Upper lobe of right lung (tissue), 1 donor: ENCODE measurements at places on chromosomes 4 and X. TPM values are rescaled to one million over a fixed set of nuclear protein-coding genes. Genes with fewer than 3 reads are reported as not detected.

TMEM144 gene
- 15.5 TPM for total RNA-seq

- H3K4me1 ChIP-seq = no peaks in the 10 kb centered on the region
- H3K27ac ChIP-seq = no peak overlapping the region
- DNase-seq = no peak
- H3K4me3 ChIP-seq = no peak overlapping the region
- no peaks in the 10 kb centered on the region for H3K27me3 ChIP-seq
- peaks cover 51% of the 10 kb centered on the region for H3K36me3 ChIP-seq
Measured at GRCh38 chr4:38050560-38051350, 90.6 kb downstream of the PTTG2 start.

TMEM255A gene
- total RNA-seq = 1.5 TPM

RGS12 gene
- total RNA-seq = 58.2 TPM

- no peak overlapping the region for H3K4me3 ChIP-seq
- no peak overlapping the region for H3K27ac ChIP-seq
- DNase-seq = no peak
- H3K36me3 ChIP-seq = no peaks in the 10 kb centered on the region
- H3K4me1 ChIP-seq = no peaks in the 10 kb centered on the region
Measured at GRCh38 chr4:138259824-138260223, 17.7 kb upstream of the SLC7A11 start.

DNA sequence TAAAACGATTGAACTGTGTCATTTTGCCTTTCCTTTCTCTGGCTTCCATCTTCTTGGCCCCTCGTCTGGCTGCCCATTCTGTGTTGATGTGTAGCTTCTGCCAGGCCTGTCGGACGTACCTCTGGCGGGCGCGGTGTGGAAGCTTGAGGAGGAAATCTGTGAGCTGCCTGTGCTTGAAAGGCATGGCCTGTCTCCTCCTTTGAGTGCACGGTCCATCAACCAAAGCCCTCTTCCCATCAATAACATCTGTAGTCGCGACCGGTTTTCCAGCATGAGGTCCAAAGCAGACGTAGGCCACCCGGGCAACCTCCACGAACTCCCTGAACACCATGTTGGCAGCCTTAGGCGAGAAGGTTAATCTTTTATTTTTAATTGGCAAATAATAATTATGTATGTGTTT lies 202.7 kb downstream of the CRLF2 start:
- no peaks in the 10 kb centered on the region for H3K27me3 ChIP-seq
- H3K36me3 ChIP-seq = no peaks in the 10 kb centered on the region
- H3K4me1 ChIP-seq = no peaks in the 10 kb centered on the region
- H3K27ac ChIP-seq = no peak overlapping the region
- no peak overlapping the region for H3K4me3 ChIP-seq

- H3K27ac ChIP-seq = no peak overlapping the region
- no peaks in the 10 kb centered on the region for H3K36me3 ChIP-seq
- no peak for DNase-seq
- no peaks in the 10 kb centered on the region for H3K27me3 ChIP-seq
- H3K4me3 ChIP-seq = no peak overlapping the region
Measured at GRCh38 chr4:114108869-114109268, 129.4 kb upstream of the ARSJ start.

DNA sequence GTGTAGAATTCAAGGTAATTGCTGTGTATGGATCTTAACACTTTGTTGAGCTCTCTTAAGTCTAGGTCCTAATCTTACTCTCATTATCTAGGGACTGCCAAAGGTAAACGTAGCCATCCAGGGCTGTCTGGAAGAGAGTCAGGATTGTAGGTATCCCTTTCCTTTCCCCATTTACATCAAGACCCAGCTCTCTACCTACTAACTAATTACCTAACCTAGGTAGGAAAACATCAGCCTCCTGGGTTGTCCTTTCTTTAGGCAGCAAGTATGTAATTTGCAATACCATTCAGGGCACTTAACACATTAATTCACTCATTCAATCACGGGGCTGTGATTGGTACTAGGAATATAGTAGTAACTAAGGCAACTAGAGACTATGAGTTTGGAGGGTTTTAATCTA lies 15.2 kb upstream of the CPEB2 start:
- no peaks in the 10 kb centered on the region for H3K27me3 ChIP-seq
- no peaks in the 10 kb centered on the region for H3K36me3 ChIP-seq

DNA sequence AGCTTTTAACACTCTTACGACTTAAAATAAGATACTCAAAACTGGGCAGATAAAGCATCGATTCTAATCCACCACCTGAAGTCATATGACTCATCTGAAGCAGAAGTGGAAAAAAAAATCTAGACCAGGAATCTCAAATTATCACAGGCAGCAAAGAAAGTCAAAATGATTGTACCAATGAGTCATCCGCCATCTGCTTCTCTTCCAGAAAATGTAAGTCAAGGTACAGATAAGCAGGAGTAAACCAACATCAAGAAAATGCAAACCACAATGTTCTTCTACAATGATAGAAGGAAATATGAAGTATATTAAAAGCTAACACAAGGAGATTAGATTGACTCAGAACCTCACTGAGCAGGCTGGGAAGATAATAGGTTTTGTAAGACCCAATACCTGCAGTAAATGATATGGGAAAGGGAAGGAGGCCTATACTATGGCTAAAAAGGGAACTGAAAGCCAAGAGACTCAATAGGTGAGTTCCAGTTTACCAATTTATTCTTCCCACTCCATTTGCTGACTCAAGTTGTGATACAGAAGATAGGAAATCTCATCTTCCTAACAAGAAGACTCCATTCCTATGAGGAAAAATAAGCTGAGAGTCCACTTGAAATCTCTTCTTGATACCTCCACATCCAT lies 88.4 kb upstream of the TET2 start:
- DNase-seq = no peak
- no peaks in the 10 kb centered on the region for H3K27me3 ChIP-seq
- no peak overlapping the region for H3K4me3 ChIP-seq
- H3K4me1 ChIP-seq = peaks cover 7% of the 10 kb centered on the region
- no peaks in the 10 kb centered on the region for H3K36me3 ChIP-seq
- no peak overlapping the region for H3K27ac ChIP-seq

RNF212 gene
- total RNA-seq = 6.9 TPM

NAP1L2 gene
- total RNA-seq = 2.6 TPM

DNA sequence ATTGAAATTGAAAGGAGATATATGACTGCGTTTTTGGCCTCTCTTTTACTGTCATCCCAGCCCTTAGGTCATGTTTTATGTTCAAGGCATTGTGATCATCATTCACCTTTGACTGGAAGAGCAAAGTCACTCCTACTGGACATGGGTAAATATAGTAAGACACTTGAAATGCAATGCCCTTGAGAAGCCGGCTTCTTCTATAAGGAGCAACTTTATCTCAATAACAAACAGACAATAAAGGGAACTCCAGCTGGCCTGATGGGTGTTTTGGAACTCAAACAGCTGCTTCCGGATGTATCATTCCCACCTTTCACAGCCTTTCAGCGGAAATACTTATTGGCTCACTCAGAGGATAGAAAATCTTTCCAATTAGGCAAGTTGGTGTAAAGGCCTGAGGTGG lies 65.1 kb upstream of the C4orf54 start:
- DNase-seq = no peak
- no peaks in the 10 kb centered on the region for H3K36me3 ChIP-seq
- no peak overlapping the region for H3K27ac ChIP-seq
- H3K4me3 ChIP-seq = no peak overlapping the region
- peaks cover 10% of the 10 kb centered on the region for H3K4me1 ChIP-seq

GRCh38 chr4:80086296-80086695 lies 13.3 kb upstream of the ANTXR2 start:
- H3K27ac ChIP-seq = no peak overlapping the region
- H3K36me3 ChIP-seq = no peaks in the 10 kb centered on the region
- no peaks in the 10 kb centered on the region for H3K4me1 ChIP-seq
- no peak for DNase-seq
- no peak overlapping the region for H3K4me3 ChIP-seq
- no peaks in the 10 kb centered on the region for H3K27me3 ChIP-seq

- no peaks in the 10 kb centered on the region for H3K27me3 ChIP-seq
- DNase-seq = no peak
- peaks cover 28% of the 10 kb centered on the region for H3K4me1 ChIP-seq
- peaks cover 12% of the 10 kb centered on the region for H3K36me3 ChIP-seq
- H3K27ac ChIP-seq = no peak overlapping the region
- no peak overlapping the region for H3K4me3 ChIP-seq
Measured at GRCh38 chrX:71540801-71541200, 7.9 kb downstream of the OGT start.

GRIA2 gene
- total RNA-seq = not detected

GRCh38 chrX:67731061-67731460 lies 187.2 kb downstream of the AR start:
- H3K36me3 ChIP-seq = no peaks in the 10 kb centered on the region
- no peak overlapping the region for H3K4me3 ChIP-seq
- H3K4me1 ChIP-seq = no peaks in the 10 kb centered on the region
- H3K27me3 ChIP-seq = no peaks in the 10 kb centered on the region

DNA sequence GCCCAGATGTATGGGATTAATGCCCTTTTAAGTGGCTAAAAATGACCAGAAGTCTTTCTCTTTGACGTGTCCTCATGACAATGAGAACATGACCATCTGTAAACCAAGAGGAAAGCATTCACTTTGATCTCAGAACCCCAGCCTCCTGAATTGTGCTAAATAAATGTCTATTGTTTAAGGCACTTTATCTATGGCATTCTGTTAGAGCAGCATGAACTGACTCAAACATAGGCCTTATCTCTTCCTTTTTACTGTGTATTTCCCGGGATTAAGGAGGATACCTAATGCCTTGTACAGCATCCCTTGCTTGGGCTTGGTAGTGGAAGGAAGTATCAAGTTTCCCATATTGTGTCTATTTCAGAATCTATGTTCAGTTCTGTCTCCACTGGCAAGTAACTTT lies 47.2 kb upstream of the HS3ST1 start:
- H3K4me1 ChIP-seq = peaks cover 1% of the 10 kb centered on the region
- H3K4me3 ChIP-seq = no peak overlapping the region
- H3K36me3 ChIP-seq = no peaks in the 10 kb centered on the region
- no peak for DNase-seq
- H3K27ac ChIP-seq = no peak overlapping the region
- H3K27me3 ChIP-seq = no peaks in the 10 kb centered on the region

- no peak overlapping the region for H3K4me3 ChIP-seq
- H3K36me3 ChIP-seq = no peaks in the 10 kb centered on the region
- H3K4me1 ChIP-seq = no peaks in the 10 kb centered on the region
- H3K27me3 ChIP-seq = no peaks in the 10 kb centered on the region
- H3K27ac ChIP-seq = no peak overlapping the region
- no peak for DNase-seq
Measured at GRCh38 chrX:155144926-155145325, 71.3 kb upstream of the VBP1 start.

CCNB3 gene
- total RNA-seq = 0.46 TPM

DNA sequence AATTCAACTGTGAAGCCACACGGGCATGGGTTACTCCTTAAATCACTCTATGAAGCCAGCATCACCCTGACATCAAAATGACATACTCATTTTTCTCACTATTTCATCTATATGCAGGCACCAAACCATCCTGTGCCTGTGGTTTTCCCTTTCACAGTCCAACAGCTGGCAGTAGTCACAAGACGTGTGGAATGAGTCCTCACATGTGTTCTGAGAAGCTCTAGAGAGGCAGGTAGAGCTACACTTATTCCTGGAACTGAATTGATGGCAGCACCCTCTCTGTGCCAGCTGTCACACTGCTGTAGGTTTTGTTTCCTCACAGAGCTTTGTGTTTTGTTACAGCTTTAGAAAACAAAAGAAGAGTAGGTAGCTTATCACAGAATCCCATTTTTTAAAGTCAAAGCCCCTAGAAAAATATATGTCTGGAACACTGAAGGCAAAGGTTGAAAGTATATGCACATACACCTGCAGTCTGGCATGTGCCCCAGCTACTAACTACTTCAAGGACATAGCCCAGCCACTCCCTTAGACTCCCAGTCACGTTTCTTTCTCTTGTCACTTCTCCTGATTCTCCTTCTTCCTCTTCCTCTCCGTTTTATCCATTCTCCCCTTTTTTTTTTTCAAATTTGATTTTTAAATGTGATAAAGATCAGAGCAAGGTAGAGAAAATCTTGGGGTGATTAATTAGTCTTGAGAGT lies 107.1 kb downstream of the ANXA10 start:
- no peaks in the 10 kb centered on the region for H3K36me3 ChIP-seq
- H3K27me3 ChIP-seq = no peaks in the 10 kb centered on the region
- no peak for DNase-seq

GRCh38 chr4:99811850-99812249 lies 4.8 kb upstream of the DAPP1 start:
- peaks cover 4% of the 10 kb centered on the region for H3K4me1 ChIP-seq
- no peak for DNase-seq
- no peak overlapping the region for H3K27ac ChIP-seq
- no peaks in the 10 kb centered on the region for H3K36me3 ChIP-seq
- no peak overlapping the region for H3K4me3 ChIP-seq

RBM10 gene
- total RNA-seq = 31.9 TPM

DNA sequence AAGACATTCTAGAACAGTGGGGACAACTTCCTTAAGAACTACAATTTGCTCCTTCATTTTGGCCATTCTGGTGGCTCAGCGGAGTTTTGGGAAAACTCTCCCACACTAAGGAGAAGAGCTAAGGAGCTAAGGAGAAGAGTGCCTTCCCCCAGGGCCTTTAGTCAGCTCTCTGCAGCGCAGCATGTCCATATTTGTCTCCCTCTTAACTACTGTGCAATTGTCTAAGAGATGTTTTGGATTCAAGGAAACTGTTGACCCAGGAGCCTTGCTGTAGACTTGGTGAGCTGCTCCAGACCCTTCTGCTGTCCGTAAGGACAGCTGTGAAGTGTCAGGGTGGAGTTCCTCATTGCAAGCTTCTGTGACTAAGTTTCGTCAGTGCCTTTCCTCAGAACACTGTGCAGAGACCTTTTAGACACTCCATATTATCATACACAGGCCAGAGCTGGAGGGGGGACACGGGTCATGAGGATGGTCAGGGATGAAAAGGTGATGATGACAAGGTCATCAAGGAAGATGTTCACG lies 179.0 kb downstream of the NHS start:
- H3K4me1 ChIP-seq = no peaks in the 10 kb centered on the region
- no peaks in the 10 kb centered on the region for H3K27me3 ChIP-seq
- no peak for DNase-seq
- no peaks in the 10 kb centered on the region for H3K36me3 ChIP-seq
- no peak overlapping the region for H3K4me3 ChIP-seq

PNMA6A gene
- 0.87 TPM for total RNA-seq

DNA sequence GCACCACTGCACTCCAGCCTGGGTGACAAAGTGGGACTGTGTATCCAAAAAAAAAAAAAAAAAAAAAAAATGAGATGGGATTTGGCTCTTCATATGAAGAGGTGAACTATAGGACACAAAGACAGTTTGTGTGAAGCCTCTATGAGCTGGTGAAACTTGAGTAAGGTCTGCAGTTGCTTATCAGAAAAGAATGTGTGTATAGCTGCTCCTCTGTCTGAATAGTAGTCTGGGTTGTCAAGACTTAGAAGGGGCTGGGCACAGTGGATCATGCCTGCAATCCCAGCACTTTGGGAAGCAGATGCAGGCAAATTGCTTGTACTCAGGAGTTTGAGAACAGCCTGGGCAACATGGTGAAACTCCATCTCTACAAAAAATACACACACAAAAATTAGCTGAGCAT lies 82.8 kb downstream of the ARSF start:
- H3K36me3 ChIP-seq = no peaks in the 10 kb centered on the region
- no peaks in the 10 kb centered on the region for H3K4me1 ChIP-seq
- H3K27ac ChIP-seq = no peak overlapping the region
